ENCODE measurements at places on chromosomes 1 and 21.

GRCh38 chr1:240575981-240576662 lies 35.8 kb downstream of the GREM2 start:
- DNase-seq, result no peak

GRCh38 chr1:179883745-179884138 lies 1.7 kb downstream of the TOR1AIP1 start:
- peak; percentile 9 for DNase-seq

GRCh38 chr1:153536012-153536670 lies 350 bp upstream of the S100A6 start:
- DNase-seq, result peak; percentile 76

- DNase-seq, result no peak
These were observed 548.2 kb downstream of the PTPRU start for GRCh38 chr1:29784276-29785136.

GRCh38 chr1:108814343-108815125 lies 42.4 kb downstream of the AKNAD1 start:
- DNase-seq, result no peak

DNA sequence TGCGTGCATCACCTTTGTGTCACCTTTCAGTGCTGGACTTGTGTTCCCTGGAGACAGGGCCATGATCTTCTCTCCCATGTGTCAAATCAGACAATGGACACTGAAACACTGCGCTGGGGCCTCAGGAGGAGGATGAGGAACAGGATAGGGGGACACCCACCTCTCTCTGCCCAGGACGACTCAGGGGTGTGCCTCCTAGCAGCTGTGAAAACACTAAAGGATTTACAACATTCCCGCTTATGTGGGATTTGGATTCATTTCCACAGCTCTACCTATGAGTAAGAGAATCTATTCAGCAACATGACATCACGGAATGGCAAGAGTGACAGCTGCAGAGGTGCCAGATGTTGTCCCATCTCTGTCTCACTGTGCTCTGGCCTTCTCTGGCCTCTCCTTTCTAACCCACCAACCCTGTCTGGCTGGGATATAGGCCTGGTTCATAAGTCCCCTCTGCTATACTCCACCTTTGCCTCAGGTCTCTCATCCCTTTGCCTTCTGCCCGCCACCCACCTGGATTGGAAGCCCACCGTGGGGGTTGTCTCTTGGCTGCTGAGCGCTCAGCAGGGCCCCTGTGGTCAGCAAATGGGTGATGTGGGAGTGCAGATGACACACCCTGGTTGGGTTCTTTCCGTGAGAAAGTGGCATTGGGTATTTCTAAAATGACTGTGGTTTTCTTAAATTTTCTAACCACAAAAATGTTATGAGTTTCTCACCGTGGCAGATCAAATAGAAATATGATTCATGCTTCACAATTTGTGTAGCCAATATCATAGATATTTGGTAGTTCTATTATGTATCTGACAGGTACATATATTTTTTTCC lies 47.1 kb upstream of the TLR5 start:
- DNase-seq, result peak; percentile 23

GRCh38 chr1:19676438-19676922 lies 11.8 kb downstream of the HTR6 start:
- DNase-seq, result no peak
